Psoas muscle (tissue), 8 donors: ENCODE measurements at places on chromosomes 12 and 14. TPM values are rescaled to one million over a fixed set of nuclear protein-coding genes. Genes with fewer than 3 reads are reported as not detected.

DNA sequence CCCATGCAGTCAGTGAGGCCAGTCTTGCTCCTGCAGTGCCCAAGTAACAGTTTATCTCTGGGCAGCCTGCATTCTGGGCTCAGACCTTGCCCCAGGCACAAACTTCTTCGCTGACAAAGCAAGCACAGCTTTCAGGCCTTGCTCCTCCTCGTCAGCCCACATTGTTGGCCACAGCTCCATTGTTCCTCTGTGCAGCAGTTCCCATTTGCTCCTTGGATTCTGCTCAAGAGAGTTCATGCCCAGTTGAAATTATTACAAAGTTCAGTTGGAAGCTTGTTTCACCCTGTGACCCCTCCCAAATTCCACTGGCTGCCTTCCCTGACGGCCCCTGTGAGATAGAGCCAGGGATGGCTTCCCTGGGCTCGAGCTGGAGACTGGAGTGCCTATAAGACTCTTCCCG lies 163.4 kb upstream of the DDHD1 start:
- no peak for DNase-seq

DNA sequence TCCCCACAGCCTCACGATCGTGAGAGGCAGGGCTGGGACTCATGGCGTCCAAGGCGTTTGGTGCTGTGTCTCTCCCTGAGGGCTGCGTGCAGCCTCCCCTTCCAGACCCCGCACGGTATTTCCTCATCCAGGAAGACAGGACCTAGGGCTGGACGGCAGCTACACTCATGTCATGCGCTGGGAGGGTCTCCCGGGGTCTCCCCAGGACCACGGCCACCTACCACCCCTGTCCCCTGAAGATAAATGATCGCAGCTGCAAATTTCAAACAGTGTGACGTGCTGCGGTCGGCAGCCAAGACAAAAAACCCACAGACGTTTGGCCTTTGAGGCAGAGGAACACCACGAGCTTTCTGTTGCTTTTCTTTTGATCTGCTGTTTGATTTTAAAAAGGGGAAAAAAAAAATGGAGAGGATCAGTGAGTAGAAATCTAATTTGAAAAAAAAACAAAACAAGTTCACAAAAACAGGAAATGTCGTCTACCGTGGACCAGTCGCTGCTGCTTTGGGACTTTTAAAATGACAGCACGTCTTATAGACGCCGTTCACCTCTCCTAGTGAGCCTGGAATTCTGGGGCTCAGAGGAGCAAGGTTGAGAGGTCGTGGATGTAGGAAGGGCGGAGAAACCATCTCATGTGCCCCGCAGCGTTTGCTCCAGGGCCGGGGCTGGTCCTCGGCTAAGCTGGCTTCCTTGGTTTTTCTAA lies 237.6 kb downstream of the SLC41A2 start:
- no peak for DNase-seq

GRCh38 chr14:49857427-49858003 lies 4.9 kb upstream of the NEMF start:
- no peak for DNase-seq

GRCh38 chr14:57486767-57487379 lies 6.8 kb downstream of the CCDC198 start:
- no peak for DNase-seq

Gene TAS2R31
- polyA plus RNA-seq, result 0.18 TPM

Gene GPR137C
- 0.31 TPM for polyA plus RNA-seq

DNA sequence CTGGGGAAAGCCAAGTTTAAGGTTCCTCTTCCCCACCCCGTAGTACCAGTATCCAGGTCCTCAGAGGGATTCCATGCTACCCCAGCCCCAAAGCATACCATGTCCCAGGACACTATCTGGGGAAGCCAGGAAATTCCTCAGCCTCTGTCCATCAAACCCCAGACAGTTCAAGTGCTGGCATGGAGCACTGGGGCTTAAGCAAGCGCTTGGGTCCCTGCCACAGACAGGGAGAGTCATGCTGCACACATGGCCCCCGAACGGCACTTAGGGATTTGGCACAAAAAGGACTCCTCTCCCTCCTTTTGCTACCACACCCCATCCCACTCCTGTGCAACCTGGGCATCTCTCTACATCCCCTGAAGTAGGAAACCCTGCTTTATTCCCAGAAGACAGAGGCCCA lies 21.8 kb downstream of the ADCY6 start:
- DNase-seq, result peak; percentile 60

DNA sequence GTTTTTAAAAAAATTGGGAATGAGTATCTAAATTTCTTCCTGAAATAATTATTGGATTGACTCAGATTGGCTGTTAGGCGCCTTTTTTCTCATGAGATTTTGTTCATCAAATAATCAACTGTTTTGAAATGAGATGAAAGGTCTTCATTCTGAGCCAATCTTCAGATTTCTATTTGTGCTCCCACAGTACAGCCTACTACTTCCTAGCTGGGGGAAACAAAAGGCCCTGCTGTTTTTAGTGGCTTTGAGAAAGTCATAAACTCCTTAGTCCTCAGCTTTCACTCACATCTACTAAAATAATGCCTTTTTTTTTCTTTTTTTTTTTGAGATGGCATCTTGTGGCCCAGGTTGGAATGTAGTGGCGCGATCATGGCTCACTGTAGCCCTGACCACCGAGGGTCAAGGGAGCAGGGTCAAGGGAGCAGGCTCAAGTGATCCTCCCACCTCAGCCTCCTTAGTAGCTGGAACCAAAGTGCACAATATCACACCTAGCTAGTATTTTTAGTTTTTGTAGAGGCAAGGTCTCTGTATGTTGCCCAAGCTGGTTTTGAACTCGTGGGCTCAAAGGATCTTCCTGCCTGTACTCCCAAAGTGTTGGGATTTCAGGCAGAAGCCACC lies 15.2 kb downstream of the NACA start:
- no peak for DNase-seq

DNA sequence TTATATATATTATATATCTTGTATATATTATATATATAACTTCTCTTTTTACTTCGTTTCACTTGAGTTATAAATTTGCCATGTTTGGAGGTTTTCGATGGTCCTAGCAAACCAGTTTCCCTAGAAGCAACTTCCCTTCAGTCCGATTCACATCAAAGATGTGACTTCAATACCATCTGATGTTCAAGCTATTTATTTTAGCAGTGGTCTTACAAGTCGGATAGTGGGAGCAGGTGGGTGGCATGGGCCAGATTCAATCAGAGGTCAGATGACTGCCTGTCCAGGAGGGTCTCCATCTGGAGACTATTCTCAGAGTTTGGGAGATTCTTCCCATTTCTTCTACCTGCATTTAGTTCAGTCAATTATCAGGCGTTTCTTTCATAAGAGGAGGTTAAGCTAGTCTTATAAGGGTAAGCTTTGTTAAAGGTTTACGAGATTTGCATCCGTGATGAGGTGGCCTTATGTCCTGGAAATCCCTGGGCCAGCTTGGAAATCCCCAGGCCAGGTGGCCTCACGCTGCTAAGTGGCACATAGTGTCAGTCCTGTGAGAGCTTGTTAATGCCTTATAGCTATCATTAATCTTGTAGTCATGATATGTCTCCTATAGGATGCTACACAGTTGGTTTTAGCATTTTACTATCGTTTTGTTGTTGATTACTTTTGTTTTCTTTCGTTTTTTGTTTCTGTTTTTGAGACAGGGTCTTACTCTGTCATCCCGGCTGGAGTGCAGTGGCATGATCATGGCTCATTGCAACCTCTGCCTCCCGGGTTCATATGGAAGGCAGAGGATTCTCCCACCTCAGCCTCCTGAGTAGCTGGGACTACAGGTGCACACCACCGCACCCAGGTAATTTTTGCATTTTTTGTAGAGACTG lies 145.8 kb downstream of the BICD1 start:
- no peak for DNase-seq

GRCh38 chr14:38342803-38343202 lies 86.9 kb upstream of the CLEC14A start:
- DNase-seq, result no peak

Gene OR4E2
- polyA plus RNA-seq, result not detected

GRCh38 chr14:34420547-34421150 lies 41.4 kb downstream of the SPTSSA start:
- DNase-seq, result no peak

DNA sequence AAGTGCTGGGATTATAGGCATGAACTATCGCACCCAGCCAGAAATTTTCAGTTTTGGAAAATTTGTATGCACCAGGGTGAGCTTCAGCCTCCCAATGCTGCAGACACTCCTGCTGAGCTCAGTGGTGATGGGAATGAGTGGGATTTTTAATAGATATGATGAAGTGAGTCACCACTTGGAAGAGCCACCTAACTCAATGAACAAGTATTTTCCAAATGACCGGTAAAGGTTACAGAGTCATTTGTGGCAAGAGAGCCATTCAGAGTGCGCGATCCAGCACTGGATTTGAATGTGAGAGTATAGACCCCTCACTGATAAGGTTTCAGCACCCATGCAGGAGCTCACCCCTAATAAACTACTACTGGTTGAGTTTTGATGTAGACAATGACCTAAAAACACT lies 100.7 kb downstream of the PPP2R5C start:
- no peak for DNase-seq

Gene LRRK2
- polyA plus RNA-seq, result 0.74 TPM

DNA sequence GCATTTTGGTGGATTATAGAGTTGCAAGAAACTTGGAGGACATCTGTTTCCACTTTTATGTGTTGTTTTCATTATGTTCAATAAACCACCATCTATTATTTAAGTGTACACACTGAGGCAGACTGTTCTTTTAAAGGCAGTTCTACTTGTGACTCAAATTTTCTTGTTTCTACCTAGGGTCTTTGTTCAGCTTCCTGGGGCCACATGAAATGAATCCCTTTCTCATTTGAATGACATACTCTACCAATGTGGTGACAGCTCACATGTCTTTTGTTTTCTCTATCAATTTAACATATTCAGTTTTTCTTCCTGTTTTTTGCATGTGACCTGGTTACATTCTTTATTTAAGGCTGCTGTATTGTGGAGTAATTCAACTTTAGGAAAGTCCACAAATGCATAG lies 7.9 kb downstream of the SLC16A7 start:
- no peak for DNase-seq

GRCh38 chr14:56160088-56160487 lies 41.9 kb downstream of the PELI2 start:
- no peak for DNase-seq

- DNase-seq, result no peak
Observed at GRCh38 chr12:132503618-132504204, 13.8 kb downstream of the FBRSL1 start.

GRCh38 chr14:71651228-71651627 lies 281.0 kb upstream of the RGS6 start:
- no peak for DNase-seq

DNA sequence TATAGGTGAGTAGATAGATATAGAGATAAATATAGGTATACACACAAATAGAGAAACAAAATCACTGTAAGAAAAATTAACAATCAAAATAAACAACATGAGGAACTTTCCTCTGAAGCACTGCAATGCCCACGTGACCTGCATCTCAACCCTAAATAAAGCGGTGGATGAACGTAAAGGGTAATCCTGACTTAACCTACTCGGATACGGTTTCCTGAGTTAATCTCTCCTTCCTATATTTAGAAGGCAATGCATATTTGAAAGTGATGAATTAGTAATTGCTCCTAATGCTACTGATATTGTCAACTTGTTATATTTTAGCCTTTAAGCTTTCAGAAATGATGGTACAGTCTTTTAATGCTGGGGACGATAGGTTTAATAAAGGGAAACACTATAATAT lies 221.4 kb downstream of the ITPR2 start:
- DNase-seq, result no peak

DNA sequence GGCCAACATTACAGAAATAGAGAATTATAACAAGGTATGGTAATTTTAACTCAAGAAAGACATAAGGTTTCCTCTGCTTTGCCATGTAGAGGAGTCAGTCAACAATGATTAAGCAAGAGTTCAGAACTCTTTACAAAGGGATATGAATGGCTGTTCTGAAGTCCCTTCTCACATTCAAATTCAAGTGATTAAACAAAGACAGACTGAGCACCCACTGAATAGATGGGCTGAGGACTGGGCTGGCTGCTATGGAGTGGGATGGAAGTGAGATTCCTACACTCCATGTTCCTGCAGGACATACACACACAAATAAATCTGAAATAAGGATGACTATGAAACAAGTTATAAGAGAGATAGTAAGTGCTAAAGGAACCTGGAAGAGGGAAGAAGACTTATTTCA lies 199.0 kb upstream of the GRIP1 start:
- DNase-seq, result no peak

GRCh38 chr14:73238941-73239340 lies 1.6 kb downstream of the PAPLN start:
- no peak for DNase-seq

DNA sequence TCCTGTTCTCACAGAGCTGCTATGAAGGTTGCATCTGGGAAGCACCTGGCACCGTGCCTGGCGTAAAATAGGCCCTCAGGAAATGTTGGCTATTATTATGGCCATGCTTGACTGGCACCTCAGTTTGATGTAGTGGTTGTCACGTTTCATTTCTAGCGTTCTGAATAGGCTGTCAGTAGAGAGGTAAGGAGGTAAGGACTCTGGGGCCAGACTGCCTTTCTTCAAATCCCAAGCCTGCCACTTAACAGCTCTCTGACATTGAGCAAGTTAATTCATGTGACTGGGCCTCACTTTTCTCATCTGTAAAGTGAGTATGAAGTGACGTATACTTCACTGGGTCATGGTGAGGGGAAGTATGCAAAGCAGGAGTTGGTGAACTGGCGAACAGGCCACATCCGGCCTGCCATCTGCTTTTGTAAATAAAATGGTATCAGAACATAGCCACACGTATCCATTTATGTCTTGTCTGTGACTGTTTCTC lies 196.2 kb downstream of the CACNA1C start:
- DNase-seq, result no peak

DNA sequence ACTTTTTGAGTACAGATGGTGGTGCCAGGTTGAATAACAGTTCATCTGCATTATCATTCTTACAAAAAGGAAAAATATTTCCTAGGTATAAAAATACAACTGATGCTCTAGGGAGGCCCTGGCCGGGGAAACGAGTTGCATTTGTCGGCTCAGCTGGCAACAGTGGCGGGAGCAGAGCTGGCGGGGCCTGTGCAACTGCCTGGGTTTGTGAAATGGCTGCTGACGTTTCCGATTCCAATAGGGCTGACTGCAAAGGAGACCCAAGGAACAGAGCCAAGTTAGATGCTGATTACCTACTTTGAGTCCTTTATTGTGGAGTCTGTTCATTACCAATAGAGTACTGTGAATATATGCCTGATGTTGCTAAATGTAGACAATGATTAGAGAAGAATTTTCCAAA lies 25.8 kb upstream of the PHLDA1 start:
- DNase-seq, result peak; percentile 18

- no peak for DNase-seq
Observed at GRCh38 chr14:68800390-68800789, 7.5 kb upstream of the ZFP36L1 start.

DNA sequence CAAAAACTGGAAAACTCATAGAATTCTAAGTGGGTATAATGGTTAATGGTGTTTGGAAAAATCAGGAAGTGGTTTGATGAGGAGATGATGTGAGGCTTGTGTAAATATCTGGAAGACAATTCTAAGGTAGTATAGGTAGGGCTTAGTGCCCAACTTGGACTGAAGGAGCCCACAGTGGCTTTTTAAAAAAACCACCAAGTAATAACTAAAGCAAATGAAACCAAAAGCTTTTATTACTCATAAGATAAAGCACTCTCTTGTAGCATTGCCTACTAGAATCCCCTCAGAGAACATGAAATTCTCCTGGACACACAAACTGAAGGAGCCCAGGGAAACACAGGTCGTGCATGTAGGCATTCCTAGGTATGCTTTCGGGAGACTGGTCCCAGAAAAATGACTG lies 324.5 kb downstream of the NELL2 start:
- no peak for DNase-seq
